Activated CD4-positive, alpha-beta T cell treated with anti-CD3 and anti-CD28 coated beads, Interleukin-2, amount 50 U/mL, for 4 hours (primary cell): ENCODE measurements at places on chromosomes 2 and 18.

DNA sequence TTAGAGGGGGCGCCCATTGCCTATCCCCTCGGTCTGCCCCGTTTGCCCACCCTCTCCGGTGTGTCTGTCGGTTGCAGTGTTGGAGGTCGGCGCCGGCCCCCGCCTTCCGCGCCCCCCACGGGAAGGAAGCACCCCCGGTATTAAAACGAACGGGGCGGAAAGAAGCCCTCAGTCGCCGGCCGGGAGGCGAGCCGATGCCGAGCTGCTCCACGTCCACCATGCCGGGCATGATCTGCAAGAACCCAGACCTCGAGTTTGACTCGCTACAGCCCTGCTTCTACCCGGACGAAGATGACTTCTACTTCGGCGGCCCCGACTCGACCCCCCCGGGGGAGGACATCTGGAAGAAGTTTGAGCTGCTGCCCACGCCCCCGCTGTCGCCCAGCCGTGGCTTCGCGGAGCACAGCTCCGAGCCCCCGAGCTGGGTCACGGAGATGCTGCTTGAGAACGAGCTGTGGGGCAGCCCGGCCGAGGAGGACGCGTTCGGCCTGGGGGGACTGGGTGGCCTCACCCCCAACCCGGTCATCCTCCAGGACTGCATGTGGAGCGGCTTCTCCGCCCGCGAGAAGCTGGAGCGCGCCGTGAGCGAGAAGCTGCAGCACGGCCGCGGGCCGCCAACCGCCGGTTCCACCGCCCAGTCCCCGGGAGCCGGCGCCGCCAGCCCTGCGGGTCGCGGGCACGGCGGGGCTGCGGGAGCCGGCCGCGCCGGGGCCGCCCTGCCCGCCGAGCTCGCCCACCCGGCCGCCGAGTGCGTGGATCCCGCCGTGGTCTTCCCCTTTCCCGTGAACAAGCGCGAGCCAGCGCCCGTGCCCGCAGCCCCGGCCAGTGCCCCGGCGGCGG, 1.7 kb downstream of the MYCN start:
- DNase-seq: no peak

GRCh38 chr2:41267929-41268659, 779.7 kb upstream of the PKDCC start:
- DNase-seq: no peak

DNA sequence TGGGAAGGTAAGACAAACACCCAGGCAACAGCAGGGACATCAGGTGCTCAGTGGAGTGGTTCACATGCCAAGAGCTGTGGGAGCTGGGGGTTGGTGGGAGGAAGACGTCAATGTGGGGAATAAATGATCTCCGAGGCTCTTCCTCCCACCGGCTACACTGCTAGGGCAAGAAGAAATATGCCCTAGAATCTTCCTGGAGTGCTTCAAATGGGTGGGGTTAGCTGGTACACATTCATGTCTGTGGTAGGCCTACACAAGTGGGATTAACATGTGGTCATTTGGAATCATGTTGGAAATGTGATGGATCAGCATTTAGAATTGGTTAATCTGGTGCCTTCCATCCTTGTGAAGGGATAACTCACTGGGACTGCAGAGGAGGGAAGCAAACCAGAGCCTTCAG, 12.4 kb upstream of the ZFP36L2 start:
- no peak for DNase-seq

- peak; percentile 39 for DNase-seq
Observed at GRCh38 chr2:102082571-102083392, 59.8 kb upstream of the IL1R1 start.

DNA sequence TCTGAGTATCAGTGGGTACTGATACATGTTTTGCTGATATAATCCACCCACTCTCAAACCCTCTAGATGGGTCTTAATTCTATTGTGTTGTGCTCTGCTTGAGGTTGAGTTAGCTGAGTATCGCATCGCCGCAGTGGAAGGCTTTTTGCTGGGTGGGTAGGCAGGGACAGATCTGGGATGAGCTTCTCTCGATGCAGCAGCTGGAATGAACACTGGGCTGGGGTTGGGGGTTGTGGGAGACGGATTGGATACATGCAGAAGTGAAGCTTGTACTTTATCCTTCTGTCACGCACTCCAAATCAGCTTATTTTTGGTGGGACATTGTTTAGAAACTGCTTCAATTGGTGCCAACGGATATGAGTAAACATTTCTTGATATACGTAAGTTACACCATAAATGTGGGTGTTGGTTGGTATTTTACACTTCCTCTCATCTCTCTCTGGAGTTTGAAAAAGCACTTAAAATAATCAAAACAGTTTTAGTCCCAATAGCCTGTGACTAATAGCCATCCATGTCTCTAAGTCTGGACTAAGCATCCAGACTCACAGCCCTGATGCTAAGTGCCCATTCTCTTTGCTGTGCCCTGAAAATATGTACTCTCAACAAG, 107.1 kb downstream of the POLE4 start:
- DNase-seq: no peak

DNA sequence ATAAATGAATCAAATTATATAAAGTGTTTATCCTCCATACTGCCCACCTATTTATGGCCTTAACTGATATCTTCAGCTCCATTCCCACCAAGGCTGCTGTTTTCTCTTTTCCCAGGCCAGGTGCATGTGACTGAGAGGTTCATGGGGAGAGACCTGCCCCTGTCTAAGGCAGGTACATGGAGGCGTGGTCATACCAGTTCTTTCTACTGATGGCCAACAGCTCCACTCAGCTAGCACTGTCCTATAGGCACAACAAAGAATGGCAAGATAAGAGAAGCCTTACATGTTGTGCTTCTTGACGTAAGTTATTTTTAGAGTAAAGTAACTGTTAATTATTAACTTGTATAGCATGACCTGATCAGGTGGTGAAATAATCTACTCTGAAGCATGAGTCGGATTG, 16.8 kb downstream of the AKAIN1 start:
- no peak for DNase-seq

GRCh38 chr2:70733646-70734180, 34.3 kb downstream of the ADD2 start:
- no peak for DNase-seq

- no peak for DNase-seq
Observed at GRCh38 chr2:219210196-219210885, 3.8 kb downstream of the ZFAND2B start.

DNA sequence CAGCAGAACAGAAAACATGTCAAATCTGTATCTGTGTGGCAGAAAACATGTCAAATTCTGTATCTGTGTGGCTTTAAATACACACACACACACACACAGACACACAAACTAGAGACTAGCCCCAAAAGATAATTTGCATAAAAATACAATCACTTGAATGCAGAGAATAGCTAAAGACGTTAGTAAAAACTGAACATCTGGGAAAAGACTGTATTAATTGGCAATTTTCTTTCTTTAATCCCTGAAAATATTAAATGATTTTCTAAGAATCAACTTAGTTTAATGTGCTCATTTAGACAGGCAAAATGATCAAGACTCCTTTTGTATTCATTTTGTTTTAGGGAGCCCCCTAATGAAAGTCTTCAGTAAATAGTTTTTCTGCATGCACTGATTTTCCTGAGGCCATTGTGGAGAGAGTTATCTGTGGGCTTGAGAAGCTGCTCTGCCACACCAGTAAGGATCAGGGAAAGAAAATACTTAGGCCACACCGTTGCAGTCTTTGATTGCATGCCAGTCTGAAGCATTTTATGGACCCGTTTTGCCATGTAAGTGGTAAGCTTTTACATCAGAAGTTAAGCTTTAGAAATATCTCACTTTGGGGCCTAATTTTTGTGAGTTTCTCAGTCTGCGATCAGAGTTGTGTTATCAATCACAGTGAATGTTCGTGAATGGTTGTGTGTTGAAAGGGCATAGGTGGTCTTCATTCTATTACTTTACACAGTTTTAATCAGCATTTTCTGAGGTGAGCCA, 2.2 kb downstream of the SPATS2L start:
- DNase-seq: no peak

DNA sequence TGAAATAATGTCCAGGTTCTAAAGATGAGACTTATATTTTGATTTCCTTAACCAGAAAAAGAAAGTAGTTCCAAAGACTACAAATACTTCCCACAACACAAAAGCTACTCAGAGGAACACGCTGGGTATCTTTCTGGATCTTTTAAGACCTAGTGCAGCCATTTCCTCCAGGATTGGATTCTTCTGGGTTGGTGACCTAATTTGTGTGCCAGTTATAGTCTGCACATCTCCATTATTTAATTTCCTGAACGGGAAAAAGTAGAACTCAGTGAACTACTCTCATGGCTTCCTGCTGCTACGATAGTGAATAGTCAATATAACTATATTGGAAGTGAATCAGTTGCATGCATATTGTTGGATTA, 1.5 kb downstream of the TMEM87B start:
- DNase-seq: no peak

DNA sequence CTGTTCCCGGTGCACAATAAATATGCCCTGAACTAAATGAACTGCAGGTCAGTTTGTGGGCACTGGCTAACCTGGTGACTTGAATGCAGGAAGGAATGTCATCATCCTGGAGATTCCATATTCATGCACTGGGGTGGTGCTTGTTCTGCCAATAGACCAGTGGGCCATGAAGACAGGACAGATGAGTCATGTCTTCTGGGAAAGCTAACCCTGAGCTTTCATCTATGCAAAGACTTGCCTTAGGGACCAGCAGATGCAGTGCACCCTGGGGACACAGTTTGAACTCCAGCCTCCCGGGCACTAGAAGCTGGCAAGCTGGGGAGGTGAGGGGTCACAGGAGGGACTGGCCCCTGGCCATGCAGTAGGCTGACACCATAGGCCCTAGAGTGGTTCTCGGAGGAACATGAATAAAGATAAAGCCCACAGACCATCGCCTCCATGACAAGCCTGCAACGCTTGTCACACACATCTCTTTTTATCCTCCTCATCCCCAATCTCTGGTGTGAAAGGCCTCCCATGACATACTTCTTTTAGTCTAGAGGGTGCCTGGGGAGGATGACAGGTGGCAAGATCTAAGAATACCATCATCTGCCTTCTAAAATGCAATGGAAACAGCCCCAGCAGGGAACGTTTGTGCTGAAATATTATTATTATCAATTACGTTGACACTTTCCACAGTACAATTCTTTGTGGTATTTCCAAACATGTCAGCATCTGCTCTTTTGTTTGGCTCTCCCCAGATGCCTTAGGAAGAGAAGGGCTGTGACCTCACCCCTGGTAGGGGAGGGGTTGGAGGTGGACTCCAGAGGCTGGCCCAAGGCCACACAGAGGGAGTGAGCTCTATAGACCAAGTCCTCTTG, 267.4 kb upstream of the RAB6C start:
- DNase-seq: no peak
